Camera-type eye (tissue), 1 donor: ENCODE measurements at places on chromosomes 2 and 18. TPM values are rescaled to one million over a fixed set of nuclear protein-coding genes. Genes with fewer than 3 reads are reported as not detected.

The AFF3 gene
- 29.7 TPM for total RNA-seq

The DPP10 gene
- total RNA-seq: 22.3 TPM

The GPD2 gene
- total RNA-seq: 72.7 TPM

The KRTCAP3 gene
- not detected for total RNA-seq

The COL5A2 gene
- total RNA-seq: 322 TPM

The CAPN13 gene
- total RNA-seq: 2.5 TPM

The ZNF521 gene
- total RNA-seq: 99.6 TPM
